ENCODE measurements at places on chromosomes 4 and X. TPM values are rescaled to one million over a fixed set of nuclear protein-coding genes. Genes with fewer than 3 reads are reported as not detected.

DNA sequence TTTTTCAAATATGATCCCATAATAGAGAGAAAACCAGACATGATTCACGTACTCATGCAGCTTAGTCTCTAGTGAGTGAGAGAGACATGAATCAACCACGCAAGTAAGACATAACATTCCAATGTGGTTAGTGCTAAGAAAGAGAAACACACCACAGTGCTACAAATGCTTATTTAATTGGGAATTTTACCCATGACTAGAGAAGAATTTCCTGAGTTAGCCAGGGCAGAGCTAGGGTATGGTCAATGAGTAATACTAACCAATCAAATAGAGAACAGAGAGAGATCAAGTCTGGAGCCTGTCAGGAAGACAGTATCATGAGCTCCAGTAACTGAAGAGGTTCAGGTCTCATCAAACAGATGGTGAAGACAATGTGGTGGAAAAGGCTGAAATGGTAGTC lies 495.2 kb downstream of the PDGFC start:
- DNase-seq, result no peak

Gene SH3D19
- 28.5 TPM for polyA plus RNA-seq

Gene TMEM128
- 49.4 TPM for polyA plus RNA-seq

Gene EMCN
- 143 TPM for polyA plus RNA-seq

Gene MAGEA11
- 0.04 TPM for polyA plus RNA-seq

GRCh38 chrX:98379134-98379533 lies 1495.4 kb downstream of the RPA4 start:
- DNase-seq, result no peak

Gene INTS6L
- 34.3 TPM for polyA plus RNA-seq

DNA sequence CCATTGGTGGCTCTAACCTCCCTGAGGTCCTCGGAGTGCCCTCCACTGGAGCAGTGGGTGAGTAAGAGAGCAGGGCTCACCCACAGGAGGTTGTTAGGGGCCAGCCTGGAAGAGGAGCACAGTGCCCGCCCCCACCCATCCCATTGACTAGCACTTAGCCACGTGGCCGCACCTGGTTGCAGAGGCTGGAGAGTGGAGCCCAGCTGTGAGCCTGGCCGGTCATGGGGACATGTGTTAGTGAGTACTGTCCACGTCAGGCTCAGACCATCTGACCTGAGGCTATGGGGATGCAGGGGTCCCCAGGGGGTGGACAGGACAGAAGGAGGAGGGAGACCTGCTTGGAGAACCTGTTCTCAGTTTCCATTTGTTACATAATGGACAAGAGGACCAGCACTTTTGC lies 1.4 kb upstream of the MAN2B2 start:
- DNase-seq, result no peak

- no peak for DNase-seq
Observed at GRCh38 chrX:357693-358471, 28.8 kb downstream of the PPP2R3B start.

- no peak for DNase-seq
Observed at GRCh38 chrX:119583431-119584059, 9.2 kb downstream of the UBE2A start.

- DNase-seq, result no peak
Observed at GRCh38 chr4:149017002-149017734, 575.0 kb upstream of the NR3C2 start.

GRCh38 chr4:62627671-62628070 lies 1427.5 kb downstream of the ADGRL3 start:
- DNase-seq, result no peak

Gene ZCCHC18
- polyA plus RNA-seq, result 6.3 TPM

DNA sequence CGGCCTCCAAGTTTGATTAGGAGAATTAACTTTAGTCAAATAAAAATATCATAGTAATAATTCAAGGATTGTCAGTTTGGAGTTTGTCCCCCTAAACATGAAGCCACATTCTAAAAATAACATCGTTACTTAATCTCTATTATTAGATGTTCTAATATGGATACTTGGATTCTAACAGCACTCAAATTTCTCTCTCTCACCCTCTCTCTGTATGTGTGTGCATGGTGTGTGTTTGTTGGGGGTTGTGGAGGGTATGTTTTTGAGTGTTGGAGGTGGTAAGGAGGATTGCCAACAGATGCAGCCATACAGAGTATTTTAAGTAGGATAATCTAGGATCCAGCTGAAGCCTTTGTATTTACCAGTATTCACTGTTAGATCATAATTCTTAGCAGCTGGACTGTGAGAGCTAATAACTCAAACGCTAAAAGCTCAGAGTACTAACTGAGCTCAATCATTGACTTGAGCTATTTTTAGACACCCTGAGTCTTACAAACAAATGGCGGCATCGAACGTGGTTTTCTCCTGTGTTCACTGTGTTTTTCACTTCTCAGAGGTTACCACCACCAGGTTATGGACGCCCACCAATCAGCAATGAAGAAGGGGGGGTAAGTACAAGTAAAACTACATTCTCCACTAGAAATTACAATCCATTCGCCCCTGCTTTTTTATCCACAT lies 8.8 kb downstream of the ENAM start:
- no peak for DNase-seq

GRCh38 chr4:54359919-54360650 lies 131.0 kb downstream of the PDGFRA start:
- no peak for DNase-seq

- no peak for DNase-seq
Observed at GRCh38 chr4:138658518-138658917, 357.1 kb upstream of the NOCT start.

- no peak for DNase-seq
Observed at GRCh38 chrX:152451731-152451980, 541 bp upstream of the GABRA3 start.

- no peak for DNase-seq
Observed at GRCh38 chr4:150814873-150815272, 200.2 kb downstream of the LRBA start.

Data from left renal cortex interstitium (tissue), 4 donors.